Mucosa of descending colon (tissue), 3 donors: ENCODE measurements at places on chromosomes 1 and 21.

DNA sequence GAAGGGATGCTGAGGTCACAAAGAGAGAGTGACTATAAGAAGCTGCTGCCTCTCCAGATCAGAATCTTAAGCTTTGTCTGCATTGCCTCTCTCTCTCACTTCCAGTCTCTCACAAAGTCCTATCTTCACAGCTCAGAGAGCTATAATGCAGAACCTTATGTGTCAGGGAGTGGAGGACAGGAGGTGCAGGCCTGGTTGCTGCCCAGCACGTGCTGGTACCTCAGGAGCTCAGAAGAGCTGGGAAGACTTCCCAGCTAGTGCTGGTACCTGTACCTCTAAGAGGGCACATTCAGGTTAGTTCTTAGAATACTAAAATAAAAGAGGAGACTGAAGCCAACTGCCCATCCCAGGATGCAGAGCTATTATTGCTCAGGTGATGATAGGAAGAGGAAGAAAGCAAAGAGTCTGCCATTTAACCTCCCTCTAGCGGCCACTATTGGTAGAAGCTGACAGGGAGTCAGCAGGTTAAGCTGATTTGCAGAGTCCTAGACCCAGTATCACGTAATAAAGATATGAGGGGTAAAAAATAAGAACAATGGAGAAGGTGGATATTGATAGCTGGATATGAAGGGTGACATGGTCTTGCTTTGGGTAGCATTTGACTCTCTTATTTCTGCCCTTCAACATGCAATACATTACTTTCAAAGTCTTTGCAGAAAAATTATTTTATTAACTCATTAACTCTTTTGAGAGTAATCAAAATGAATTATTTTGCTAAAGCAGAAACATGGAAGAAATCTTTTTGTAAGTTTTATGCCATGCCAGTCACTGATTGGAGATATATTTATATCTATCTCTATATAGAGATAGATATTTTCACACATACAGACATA lies 138.1 kb upstream of the HMCN1 start:
- DNase-seq = no peak

DNA sequence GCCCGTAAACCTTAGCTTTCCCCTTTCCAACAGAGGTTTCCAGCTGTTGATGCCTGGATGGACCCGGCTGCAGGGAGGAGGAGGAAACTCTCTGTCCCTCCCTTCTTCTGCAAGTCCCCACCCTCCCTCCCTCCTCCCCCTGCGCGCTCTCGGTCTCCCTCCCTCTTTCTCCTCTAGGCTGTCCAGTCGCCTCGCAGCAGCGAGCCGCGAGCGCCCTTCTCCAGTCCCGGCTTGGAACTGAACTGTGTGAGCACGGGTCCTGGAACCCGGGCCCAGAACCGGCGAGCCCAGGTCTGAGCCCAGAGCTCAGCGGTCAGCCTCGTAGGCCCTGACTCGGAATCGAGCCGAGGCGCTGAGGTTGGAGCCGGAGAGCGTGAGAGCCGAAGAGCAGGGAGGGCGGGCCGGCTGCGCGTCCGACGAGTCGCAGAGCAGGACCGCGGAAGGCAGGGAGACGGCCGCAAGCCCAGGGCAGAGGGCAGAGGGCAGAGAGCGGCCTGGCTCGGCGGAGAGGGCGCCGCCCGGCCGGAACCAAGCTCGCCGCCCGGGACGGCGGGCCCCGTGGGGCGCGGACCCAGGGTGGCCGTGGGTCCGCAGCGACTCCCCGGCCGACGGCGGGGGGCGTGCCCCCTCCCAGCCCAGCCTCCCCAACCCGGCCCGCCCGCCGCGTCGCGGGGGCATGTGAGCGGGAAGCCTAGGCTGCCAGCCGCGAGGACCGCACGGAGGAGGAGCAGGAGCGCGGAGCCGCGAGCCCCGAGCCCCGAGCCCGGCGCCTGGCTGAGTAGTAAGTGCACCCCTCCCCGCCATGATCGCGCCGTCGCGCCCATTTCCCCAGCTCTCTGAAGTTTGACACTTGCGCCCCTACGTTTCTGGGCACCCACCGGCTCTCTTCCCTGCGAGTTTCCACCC lies at the start of gene SOX13:
Gene SOX13 (plus strand): TSS at position 185 of the 906 bp plus-strand sequence. CDS start 39,801 bp downstream, outside the sequence.
- DNase-seq = peak; percentile 91

DNA sequence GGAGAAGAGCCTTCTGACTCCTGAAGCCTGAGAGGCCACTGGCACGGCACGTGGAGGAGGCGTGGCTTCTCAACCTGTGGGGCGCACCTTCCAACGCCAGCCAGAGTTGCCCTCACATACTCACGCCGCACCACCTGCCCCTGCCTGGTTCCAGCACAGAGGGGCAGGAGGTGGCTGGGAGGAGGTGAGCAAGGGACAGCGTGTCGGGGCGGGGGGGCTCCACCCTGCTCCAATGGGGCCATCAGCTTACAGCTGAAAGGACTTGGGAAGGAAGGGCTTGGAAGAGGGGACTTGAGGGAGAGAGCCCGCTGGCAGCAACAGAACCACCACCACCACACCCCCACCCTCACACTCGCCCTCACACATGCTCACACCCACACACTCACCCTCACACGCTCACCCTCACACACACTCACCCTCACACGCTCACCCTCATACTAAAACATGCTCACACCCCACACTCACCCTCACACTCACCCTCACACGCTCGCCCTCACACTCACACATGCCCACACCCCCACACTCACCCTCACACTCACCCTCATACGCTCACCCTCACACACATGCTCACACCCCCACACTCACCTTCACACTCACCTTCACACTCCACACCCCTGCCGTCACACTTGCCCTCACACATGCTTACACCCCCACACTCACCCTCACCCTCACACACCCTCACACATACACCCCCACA lies 41.6 kb upstream of the EDN2 start:
- DNase-seq = no peak

- DNase-seq = no peak
Observed at GRCh38 chr1:175408986-175409385, 216.4 kb upstream of the KIAA0040 start.

DNA sequence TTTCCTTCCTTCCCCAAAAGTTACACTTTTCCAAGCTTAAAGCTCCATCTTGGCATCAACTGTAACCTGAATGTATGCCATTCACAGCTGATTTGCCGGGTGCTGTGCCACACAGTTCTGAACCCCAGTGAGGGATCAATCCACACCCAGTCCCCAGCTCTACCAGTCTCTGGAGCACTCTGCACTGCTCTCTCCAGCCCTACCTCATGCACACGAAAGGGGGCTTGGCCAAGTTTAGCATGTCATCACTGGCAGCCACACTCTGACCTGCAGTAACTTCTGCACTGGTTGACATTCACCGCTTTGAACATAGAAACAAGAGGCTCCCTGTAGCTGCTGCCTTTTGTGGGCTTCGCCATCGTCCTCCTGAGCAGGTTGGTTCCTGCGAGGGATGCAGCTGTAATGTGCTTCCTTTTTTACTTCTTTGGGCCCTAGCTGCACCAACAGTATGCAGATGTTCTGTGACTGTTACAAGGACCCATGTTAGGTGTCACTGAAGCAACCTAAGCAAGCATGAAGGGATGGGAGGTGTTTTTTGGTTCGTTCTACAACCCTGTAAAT lies 135.4 kb upstream of the SLC44A3 start:
- no peak for DNase-seq

DNA sequence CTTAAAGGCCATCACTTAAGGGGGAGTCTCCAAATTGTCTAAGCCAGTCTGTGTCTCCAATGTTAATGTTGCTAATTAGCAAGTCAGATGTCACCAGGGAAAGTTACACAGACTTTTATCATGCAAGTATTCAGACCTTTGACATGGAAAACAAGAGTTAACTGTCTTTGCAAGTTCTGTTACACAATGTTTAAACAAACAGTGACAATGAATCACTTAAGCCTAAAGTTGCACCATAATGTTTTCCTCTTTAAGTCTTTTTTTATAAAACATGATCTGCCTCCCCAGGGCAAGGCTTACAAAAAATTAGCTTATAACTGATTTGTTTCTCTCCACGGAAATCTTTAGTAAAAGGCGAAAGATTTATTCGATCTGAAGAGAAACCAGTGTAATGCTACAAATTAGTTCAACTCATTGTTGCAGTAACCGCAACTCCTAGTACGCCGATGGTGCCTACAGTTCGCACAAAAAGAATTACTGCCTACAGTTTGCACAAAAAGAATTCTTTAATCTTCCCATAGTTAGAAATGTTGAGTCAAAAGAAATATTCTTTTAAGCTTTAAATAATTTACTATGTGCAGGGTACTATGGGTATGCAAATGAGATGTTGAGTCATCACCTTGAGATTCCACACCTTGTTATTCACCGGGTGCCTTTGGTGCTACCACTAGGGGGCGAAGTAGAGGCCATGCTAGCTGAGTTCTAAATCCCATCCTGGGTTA lies 45.3 kb downstream of the HHAT start:
- DNase-seq = peak; percentile 60

- DNase-seq = no peak
Observed at GRCh38 chr1:230787471-230787870, 40.3 kb downstream of the CAPN9 start.

GRCh38 chr1:178271471-178271870 lies 177.6 kb downstream of the RASAL2 start:
- no peak for DNase-seq

GRCh38 chr1:119209061-119209460 lies 68.6 kb upstream of the WARS2 start:
- DNase-seq = no peak

GRCh38 chr1:171501305-171502024 lies 16.1 kb downstream of the PRRC2C start:
- no peak for DNase-seq

GRCh38 chr1:240190881-240191401 lies 99.3 kb downstream of the FMN2 start:
- no peak for DNase-seq

GRCh38 chr21:43975469-43976098 lies 36.5 kb upstream of the TRAPPC10 start:
- peak; percentile 90 for DNase-seq

DNA sequence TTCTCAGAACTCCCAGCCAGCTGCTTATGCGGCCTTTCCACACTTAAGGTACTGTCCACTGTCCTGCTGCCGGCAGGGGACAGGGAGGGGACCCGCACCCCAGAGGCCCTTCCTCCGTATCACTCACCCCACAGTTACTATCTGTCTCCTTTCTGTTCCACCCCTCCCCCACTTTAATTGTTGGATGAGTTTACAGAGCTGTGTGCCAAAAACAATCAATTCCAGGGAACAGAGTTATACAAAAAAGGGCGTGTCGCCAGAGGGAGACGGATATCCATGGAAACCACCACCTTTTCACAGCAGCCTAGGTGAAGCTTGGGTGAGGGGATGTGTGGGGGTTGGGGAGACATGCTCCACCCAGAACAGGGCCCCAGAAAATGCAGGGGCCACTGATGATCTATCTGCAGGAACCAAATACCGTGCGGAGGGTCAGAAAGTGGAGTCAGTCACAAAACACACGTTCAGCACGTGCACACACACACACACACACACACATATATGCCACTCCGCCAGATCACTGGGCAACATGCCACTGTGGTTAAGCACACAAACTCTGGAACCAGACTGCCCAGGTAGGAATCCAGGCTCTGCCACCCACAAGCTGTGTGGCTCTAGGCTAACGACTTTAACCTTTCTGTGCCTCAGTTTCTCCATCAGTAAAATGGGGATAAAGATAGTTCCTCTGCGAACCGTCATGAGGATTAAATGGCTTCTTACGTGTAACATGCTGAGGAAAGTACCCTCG lies 30.5 kb downstream of the CASZ1 start:
- DNase-seq = peak; percentile 89

GRCh38 chr1:102732927-102733326 lies 375.4 kb downstream of the COL11A1 start:
- no peak for DNase-seq

DNA sequence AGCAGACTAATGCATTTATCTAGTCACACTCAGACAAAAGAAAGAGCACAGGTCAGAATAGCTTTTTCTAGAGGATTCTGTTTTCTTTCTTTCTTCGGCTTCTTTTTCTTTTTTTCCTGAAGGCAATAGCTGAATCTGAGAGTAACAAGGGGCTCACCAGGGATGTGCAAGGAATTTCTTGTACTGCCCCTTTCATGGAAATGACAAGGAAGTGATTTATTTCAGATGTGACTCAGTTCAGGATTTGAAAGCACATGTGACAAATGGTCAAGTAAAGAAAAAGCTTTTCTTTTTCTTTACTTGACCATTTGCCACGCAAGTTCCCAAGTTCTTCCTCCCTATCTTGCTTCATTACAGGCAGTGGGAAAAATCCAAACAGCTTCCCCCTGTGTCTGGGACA lies 202.0 kb downstream of the GABPA start:
- DNase-seq = no peak

GRCh38 chr1:212655668-212656440 lies 43.8 kb downstream of the BATF3 start:
- no peak for DNase-seq

DNA sequence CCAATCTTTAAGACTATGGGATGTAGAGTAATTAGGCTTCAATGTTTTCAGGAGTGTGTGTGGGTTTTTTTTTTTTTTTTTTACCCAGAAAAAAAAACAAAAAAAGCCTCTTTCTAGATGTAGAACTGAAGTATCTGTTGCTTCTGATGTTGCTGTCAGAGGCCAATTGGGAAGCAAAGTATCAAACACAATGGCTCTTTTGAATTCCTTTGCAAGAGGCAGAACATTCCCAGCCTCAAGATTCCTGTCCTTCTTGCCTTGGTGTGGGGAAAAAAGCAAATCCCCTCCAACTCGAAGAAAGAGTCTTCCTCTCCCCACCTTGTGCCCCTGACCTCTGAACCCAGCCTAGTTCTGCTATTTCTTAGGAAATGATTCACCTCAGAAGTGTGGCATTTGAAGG lies 55.4 kb upstream of the LMO4 start:
- DNase-seq = no peak

DNA sequence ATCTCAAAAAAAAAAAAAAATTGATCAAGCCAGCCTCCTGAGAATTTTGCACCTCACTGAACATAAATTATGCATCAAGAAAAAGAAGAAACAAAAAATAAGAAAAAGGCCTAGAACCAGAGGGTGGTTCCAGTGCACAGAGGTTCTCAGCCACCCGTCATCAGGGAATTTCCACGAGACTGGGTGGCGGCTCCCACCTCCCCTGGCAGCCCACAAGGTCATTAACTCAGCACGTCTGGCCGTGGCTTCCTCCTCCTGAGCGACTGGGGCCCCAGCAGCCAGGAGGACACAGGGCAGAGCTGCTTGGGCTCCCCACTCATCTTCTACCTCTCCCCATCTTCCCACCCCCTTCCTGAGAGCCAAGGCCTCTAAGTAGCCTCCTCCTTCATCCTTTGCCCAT lies 15.7 kb upstream of the TMEM51 start:
- no peak for DNase-seq

- no peak for DNase-seq
Observed at GRCh38 chr1:26912147-26912490, 1.7 kb downstream of the NR0B2 start.

DNA sequence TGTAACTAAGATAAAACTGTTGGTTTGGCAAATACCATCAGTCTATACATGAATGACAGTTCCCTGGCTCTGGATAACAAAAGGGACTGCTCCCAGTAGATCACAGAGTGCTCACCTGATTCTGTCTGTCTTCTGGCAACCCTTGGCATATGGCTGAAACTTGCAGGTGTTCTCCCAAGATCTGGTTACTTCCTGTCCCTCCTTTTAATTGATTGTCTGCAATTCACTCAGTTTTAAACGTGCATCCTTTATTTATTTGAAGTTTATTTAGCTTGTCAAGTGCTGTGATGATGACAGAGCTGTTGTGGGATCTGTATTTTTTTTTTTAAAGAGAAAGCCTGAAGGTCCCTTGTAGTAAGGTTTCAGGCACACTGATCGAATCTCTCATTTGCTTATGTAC lies 3.4 kb downstream of the KCNA3 start:
- DNase-seq = no peak

GRCh38 chr1:202664083-202664482 lies 46.2 kb downstream of the SYT2 start:
- DNase-seq = no peak

- peak; percentile 74 for DNase-seq
Observed at GRCh38 chr1:160539990-160540858, 17.2 kb upstream of the SLAMF6 start.
